H1 (cell line): ENCODE measurements at places on chromosomes 3 and 15.

DNA sequence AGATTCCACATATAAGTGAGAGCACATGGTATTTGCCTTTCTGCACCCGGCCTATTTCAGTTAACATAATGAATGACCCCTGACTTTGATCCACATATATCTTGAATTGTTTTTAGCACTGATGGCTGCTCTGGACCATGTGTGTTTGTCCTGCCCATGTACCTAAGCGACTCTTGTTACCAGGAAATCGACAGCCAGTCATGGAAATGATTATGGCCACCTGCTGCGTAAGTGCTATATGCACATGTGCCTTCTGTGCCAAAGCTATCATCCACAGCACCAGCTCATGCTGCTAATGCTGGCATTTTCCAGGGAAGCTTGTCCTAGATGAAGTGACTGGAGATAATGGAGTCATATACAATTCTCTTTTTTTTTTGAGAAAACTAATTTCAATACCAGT lies 103.7 kb downstream of the PEX5L start:
- no peak for DNase-seq

GRCh38 chr3:187735837-187736236 lies 9.4 kb downstream of the BCL6 start:
- no peak for DNase-seq

GRCh38 chr15:62568004-62568403 lies 402.9 kb upstream of the C2CD4B start:
- DNase-seq, result no peak

DNA sequence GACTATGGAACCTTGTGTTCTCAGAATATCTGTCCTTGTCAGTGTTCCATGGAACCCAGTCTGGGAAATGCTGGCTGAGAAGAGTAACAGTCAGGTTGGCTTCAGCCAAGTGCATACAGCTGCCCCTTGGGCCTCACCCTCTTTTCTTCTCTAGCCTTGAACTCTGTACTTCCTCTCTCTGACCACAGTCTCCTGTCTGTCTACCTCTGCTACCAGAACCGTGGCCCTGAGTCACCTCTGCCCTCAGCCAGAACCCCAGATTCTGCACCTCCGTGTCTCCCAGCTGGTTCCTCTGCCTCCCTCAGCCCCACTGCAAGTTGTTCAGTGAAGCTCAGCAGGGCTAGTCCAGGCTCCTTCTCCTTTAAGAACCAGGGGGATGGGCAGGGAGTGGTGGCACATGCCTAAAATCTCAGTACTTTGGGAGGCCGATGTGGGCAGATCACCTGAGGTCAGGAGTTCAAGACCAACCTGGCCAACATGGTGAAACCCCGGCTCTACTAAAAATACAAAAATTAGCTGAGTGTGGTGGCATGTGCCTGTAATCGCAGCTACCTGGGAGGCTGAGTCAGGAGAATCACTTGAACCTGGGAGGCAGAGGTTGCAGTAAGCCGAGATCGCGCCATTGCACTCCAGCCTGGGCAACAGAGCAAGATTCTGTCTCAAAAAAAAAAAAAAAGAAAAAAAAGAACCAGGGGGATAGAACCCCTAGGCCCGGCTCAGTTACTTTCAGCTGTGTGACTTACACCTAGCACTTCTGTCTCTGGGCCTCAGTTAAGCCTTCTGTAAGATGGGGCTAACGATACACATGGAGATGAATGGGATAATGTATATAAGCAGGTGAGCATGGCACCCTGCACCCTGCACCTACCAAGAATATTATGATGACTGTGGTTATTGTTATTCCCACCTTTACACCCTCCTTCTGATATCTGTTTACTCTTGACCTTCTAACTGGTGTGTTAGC lies 24.3 kb upstream of the TATDN2 start:
- DNase-seq, result no peak

DNA sequence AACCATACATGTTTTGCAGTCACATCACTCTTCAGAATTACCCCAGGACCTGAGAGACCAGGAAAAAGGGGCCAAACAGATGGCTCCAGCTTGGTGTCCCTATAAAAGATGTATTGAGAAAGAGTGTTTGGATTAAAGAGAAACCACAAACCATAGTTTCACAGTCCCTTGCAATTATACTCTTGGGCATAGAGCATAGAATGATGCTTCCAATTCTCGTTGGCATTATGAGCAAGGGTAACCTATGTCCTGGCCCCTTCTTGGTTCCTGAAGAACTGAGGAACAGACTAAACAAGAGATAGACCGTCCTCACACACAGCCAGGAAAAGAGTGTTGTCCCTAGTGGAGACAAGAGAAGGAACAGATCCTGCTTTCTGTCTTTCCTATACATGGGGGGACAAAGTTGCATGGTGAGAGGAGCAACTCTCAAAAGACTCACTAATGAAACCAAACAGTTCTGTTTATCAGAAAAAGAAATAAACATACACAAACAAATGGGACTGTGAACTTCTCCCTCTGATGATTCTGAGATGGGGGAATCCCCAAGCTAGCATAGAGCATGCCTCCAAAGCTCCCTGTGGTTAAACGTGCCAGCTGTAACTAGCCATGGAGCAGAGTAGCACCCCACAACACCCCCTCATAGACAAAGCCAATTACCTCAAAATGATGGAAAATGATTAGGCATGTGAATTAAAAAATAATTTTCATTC lies 908.6 kb downstream of the NTRK3 start:
- DNase-seq, result no peak
